Head of caudate nucleus (tissue), 42 donors: ENCODE measurements at places on chromosomes 5 and 9.

GRCh38 chr9:106966481-106966880 is 103.5 kb downstream of the ZNF462 start:
- DNase-seq = no peak

- no peak for DNase-seq
These were observed 16.5 kb downstream of the GAPT start for GRCh38 chr5:58507715-58508114.

DNA sequence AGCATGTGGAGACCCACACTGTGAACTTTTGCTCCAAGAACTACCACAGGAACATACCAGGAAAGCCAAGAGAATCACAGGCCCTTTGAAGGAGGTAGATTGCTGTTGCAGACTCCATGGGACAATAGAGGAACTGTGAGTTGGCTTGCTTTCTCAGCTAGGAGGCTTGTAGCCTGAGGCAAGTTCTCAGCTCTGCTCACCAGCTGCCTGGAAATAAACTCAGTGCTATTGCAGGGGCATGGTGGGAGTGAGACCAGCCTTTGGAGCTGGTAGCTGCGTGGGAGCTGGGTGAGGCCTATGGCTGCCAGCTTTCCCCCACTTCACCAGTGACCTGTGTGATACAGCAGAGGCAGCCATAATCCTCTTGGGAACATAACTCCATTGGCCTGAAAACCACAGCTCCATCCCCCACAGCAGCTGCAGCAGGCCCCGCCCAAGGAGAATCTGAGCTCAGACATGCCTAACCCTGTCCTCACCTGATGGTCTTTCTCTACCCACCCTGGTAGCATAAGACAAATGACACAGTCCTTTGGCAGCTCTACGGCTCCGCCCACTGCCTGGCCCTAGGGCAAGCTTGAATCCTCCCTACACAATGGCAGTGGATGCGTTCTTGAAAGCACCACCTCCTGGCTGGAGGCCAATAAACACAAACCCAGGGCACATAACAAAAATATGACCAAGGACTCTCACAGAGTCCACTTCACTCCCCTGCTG is 389.5 kb downstream of the KIF4B start:
- no peak for DNase-seq

GRCh38 chr5:63111891-63112290 is 533.3 kb downstream of the LRRC70 start:
- DNase-seq = no peak

DNA sequence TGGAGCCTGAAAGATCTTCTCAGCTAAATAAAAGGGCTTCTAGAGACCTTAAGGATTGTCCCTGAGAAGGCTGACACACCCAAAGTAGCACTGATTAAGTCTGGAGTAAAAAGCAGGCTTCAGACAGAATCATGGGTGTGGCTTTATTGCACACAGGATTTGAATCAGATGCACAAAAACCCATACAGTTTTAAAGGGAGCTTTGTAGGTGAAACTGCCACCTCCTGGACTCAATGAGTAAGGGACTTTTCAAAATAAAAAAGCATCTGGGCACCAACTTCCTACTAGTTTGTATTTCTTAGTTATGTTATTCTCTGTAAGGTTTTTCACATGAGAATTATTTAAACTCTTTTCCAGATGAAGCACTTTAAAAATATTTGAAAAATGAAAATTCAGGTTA is 129.4 kb downstream of the EDIL3 start:
- no peak for DNase-seq

GRCh38 chr9:72315510-72316311 is 49.3 kb downstream of the ZFAND5 start:
- DNase-seq = no peak

DNA sequence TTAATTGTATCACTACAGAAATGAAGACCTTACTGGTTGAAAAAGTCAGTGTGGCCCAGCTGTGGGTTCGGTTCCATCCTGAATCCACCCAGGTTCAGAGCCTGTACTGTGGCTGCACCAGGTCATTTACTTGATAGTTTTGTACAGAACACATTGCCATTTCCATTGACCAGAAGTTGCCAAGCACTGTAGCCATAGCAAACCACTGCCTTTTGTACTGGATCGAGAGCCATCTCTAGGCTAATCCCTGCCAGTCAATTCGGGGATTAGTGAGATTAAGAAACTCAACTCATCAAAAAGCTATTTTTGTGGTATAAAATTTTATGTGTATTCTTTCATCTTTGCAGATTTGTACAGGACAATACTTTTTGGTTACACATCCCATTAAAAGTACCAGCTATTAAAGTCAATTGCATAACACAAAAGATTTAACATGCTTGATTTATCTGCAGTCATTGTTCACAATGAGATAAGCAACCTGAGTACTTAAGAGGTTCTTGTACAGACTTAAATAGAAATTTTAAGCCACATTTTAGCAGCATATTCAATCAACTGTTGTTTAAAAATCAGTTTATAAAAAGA is 108.5 kb upstream of the OTULINL start:
- no peak for DNase-seq

DNA sequence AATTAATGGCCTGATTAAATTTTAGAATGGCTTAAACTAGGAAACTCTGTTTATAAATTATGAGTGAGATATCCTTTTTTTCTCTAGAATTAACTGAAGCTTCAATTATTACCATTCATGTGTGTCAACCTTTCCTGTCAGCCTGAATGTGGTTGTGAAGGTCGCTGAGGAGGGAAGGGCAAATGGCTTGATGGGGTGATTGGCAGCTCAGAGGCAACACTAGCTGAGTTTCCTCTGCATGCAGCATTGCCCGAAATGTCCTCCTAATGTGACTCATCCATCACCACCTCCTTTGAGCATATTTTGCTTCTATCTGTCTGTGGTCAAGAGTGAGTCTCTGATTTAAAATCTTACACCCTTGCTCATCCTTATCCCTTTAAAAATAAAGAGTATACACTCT is 281.9 kb downstream of the TENT4A start:
- no peak for DNase-seq

- DNase-seq = no peak
These were observed 23.7 kb upstream of the LOX start for GRCh38 chr5:122101636-122102285.

GRCh38 chr5:9318031-9318430 is 227.8 kb downstream of the SEMA5A start:
- DNase-seq = no peak

GRCh38 chr9:71791875-71792274 is 23.6 kb upstream of the CEMIP2 start:
- no peak for DNase-seq

GRCh38 chr9:130157079-130157478 is 15.1 kb upstream of the NCS1 start:
- DNase-seq = no peak

GRCh38 chr5:33611877-33612276 is 171.1 kb downstream of the TARS1 start:
- no peak for DNase-seq

DNA sequence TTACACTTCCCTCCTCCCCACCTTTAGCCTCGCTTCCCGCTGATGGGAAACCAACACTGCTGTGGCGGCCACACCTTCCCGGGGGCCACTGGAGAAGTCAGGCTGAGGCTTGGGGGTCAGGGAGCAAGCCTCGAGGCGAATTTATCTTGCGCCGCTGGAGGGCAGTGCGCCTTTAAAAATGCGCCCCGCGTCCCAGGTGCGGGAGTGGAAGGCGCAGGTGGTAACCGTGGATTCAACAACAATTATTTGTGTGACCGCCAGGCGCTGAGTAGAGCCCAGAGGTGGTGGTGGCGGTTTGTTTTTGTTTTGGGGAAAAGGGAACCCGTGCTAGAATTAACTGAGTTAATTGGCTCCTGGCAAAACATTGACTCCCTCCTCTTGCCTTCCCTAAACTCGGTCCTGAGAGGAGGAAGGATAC is 1.1 kb downstream of the CFAP77 start:
- peak; percentile 45 for DNase-seq

GRCh38 chr9:69370430-69370829 is 45.4 kb downstream of the ENTREP1 start:
- no peak for DNase-seq

DNA sequence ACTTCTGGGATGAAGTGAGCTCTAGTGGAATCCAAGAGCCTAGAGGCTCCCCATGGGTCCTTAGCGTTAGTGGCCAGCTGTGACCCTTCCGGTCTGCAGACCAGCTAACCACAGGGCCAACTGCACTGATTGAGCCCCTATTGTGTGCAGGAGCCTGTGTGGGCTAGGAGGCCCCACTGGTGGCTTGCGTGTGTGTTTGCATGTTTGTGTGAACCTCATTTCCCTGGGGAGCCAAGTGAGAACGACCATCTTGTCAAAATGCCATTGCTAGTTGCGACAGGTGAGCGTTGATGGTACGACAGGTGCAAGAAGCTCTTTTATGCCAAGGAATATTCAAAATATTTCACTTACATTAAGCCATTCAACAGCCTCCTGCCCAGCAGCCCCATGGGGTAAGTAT is 44.1 kb upstream of the ANKRD33B start:
- DNase-seq = no peak

DNA sequence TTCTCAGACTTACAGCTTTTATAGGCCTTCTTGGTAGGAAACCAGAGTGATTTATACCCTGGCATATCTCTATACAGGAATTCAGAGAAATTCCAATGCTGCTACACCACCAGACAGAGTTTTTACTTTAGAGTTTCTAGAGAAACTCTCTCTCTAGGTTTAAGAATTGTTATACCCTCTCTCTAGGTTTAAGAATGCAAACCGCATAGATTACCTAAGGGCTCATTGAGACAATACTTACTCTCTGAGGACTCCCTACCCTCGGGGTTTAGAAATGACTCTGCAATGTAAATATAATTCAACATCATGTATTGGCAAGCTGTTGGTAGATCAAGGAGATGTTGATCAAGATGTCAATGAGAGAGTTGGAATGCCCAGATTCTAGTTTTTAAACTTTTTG is 15.3 kb upstream of the ELAVL2 start:
- DNase-seq = no peak

GRCh38 chr5:53733853-53734252 is 173.4 kb downstream of the NDUFS4 start:
- no peak for DNase-seq
